ENCODE measurements at places on chromosomes 12 and 14.
A peak's percentile ranks its signal among the peaks of the same experiment; 100 is the strongest.

DNA sequence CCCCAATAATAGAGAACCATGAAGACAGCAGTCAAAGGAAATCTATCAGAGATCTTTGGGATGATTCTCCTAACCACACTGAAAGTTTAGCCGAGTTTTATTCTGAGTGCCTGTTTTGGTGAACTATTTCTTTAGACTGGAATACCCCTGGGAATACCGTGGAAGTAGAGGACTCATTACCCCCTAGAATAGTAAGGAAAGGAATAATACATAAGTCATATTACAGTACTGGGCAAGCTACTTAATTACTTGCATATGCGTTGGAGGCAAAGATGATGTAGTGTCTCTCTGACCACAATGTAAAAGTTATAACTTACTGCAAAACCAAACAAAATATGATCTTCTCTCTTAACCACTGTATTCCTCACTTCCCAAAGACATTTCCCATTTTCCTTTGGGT lies 25.5 kb downstream of the ZC2HC1C start:
- no peak for DNase-seq

DNA sequence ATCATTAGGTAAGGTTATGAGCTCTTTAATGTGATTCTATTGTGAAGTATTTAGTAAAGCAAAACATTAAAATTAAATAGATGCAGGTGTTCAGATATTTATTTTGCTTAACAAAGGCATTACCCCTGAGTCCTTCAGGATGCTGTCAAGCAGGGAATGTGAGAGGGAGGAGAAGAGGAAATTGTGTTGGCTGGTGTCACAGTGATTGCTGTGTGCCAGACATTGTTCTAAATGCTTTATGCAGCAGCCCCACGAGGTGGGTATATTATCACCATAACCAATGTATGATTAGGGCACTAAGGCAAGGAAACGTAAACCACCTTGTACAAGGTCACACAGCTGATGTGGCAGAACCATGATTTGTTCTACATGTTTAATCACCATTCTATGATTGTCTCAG lies 80.1 kb downstream of the STAB2 start:
- no peak for DNase-seq

DNA sequence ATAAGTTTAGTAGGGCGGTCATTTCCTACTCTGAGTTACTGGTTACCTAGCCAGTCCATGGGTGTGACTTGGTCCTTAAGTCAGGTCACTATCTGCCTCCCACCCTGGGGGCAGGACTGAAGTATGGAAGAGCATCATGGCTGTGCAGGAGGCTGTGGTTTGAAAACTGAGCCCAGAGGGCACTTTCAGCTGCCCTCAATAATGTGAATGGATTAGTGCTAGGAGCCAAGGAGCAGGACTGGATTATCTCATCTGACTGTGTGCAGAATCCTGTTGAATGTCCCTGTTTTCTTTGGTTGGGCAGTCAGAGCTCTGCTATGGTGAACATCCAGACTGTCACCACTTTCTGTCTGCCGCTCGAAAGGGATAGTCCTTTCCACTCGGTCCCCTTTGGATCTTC lies 1.6 kb downstream of the ATXN7L3B start:
- DNase-seq = no peak

GRCh38 chr12:89208661-89209096 lies 143.6 kb downstream of the DUSP6 start:
- DNase-seq = no peak

DNA sequence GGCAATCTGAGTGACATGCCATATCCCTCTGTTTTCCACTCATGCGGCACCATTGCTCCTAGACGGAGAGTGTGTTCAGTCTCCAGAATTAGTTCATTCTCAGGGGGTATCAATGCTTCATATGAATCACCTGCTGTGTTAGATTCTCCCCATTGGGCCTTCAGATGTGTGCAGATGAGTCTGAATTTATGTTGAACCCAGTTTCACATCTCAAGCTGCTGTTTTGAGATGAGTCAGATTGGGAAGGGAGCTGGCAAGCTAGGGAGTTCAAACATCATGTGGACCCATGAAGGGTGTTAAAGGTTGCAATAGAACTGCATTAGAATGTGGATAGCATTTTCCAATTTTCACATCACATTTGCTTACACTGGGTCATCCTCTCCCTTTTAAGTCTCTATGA lies 46.9 kb upstream of the KCNA1 start:
- no peak for DNase-seq

- no peak for DNase-seq
Measured at GRCh38 chr12:69533844-69534243, 51.4 kb upstream of the CCT2 start.

- DNase-seq = no peak
Measured at GRCh38 chr12:94057262-94058151, 90.9 kb upstream of the PLXNC1 start.

DNA sequence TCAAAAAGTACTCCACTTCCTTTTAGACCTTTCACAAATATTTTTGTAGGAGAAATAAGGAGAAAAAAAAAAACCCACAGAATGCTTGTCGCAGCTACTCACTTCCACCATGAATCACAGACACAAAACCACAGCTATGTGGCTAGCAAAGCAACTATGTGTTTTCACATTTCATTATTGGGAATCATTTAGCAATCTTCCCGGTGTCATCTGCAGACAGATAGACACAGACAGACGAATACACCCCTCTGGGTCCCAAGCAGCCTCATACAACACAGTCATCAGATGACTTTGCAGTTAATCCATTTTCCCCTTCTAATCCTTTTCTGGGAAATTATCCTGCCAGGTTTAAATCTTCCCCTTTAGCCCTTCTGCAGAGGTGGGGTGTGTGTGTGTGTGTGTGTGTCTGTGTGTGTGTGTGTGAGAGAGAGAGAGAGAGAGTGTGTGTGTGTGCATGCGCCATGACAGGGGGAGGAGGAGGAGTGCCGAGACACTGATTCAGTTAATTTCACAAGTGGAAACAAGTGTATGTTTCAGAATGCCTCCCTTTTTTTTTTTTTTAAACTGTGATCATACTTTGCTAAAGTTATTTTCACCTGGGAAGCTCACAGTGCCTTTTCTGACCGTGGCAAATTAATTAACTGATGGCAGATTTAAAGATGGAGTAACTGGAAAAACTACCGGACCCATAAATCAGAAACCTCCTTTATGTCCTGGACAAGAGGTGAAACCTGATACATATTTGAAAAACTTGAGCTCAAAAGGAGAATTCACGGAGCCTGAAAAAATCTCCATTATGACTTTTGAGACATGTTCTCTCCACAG lies 39.9 kb downstream of the LTBP2 start:
- no peak for DNase-seq

DNA sequence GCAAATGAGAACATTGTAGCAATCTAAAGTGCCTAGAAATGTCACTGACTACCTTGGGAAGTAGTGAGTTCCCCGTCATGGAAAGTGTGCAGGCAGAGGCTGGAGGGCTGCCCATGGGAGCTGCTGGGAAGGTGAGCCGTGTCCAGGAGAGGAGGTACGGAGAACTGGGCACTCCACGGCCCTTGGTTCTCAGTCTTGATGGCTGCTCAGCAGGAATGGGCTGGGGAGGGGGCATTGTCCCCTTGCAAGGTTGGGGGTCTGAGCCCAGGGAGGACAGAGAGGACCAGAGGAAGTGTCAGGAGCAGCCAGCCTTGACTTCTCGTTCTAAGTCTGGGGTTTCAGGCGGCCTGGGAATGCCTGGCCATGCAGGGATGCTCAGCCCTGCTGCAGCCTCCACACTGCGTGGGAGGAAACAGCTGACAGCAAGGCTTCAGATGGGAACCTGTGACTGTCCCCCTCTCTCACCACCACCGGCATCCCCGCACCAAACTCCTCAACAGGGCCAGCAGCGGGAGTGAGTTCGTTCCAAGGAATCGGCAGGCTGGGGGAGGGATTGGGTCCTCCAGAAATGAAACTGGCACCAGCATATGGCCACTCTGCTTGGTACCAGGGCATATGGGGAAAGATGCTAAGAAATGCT lies 140.2 kb downstream of the BCL11B start:
- no peak for DNase-seq

DNA sequence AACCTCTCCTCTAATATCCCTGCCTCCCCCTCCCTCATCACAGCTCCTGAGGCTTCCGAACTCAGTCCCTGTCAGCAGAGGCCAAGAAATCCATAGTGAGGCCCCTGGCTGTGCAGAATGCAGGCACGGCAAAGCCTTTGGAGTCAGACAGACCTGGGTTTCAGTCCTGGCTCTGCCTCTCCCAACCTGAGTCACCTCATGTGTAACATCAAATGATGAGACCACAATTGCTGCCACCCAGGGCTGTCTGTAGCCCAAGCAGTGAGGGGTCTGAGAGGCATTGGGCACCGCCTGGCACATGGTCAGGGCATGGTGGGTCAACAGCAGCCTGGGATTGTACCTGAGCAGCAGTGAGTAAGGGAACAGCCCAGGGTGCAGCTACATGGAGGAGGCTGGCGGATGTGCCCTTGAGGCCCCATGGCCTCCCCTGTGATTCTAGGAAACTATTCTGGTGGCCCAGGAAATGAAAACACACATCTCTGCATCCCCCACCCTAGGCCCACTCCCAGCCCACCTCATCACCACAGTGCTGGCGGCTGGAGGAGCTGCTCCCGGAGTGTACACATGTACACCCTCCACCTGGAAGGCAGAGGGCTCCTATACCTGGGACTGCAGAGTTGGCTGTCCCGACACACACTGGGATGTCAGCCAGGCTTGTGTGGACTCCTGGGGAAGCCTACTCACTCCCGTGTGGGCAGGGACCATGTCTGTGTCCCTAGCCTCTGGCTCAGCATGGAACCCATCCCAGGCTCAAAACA lies 7.7 kb downstream of the ANKRD33 start:
- no peak for DNase-seq

GRCh38 chr12:5059358-5059757 lies 15.7 kb downstream of the KCNA5 start:
- DNase-seq = no peak

GRCh38 chr14:72613975-72614319 lies 280.0 kb downstream of the DPF3 start:
- no peak for DNase-seq

- no peak for DNase-seq
Measured at GRCh38 chr12:4859478-4860210, 50.1 kb upstream of the KCNA1 start.

DNA sequence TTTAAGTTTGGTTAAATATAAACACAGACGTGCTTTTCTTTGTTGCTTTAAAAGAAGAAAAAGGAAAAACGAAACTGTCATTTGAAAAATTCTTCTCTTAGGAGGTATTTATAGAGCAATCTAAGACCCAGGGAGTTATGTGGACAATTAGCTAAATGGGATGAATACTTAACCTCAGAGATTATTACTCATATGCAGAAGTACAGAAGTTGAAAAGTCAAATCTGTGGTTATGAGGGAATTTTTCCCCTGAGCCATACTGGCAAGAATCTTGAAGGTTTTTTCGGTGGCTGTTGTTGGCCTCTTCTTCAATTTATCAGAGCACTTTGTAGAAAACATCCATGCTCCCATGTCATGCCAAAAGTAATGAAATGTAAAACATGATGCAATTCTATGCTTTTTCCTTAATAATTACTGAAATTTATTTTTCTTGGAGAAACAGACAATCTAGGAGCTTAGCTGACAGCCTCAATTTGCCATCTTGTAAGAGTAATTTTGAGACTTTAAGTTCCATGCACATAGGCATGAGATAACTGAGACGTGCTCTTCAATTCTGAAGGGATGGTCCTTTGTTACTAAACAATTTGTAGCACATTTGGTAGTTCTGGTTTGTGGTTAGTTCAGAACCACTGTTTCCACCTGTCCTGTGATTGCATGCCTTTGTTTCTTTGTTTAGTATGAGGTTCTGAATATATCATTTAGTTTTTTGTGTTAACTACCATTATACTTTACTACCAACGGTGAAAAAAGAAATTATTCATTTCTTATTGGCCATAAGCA lies 126.6 kb downstream of the BCAT1 start:
- no peak for DNase-seq

- DNase-seq = no peak
Measured at GRCh38 chr14:21016413-21017190, 8.3 kb downstream of the NDRG2 start.

- DNase-seq = no peak
Measured at GRCh38 chr14:44300916-44301315, 206.2 kb downstream of the FSCB start.

GRCh38 chr14:98334186-98334585 lies 937.8 kb downstream of the BCL11B start:
- peak; percentile 19 for DNase-seq

DNA sequence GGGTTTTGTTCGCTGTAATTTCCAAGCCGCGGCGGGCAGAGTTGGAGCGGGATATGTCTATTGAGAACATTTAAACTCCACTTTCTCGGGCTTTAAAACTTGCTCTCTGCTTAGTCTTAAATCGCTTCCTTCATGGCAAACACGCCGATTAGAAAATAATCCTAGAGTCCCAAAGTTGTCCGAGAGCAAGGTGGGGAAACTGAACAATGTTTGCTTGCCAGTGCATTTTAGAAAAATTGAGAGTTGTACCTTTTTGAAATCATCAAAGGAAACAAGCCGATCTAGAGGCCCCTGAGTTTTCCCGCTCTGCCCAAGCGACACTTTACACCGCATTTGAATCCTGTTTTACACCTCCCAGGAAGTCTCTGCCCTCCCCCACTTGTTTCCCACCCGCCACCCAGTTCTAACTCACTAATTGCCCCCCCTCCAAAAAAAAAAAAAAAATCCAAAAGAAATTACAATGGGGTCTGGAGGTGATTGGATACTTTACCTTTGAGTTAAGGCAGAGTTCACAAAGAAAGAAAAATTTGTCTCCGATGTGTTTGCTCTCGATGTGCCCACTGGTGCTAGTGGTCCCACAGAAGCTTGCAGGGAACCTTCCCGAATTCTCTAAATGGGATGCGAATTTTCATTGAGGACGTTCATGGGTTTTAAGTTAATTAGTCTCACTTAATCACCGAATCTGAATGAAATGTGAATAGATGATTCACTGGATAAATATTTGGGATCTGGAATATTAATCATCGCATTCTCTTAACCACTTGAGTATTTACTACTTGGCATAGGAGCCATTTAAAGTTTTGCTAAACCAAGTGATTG lies 2.3 kb downstream of the HMGA2 start:
- DNase-seq = no peak

DNA sequence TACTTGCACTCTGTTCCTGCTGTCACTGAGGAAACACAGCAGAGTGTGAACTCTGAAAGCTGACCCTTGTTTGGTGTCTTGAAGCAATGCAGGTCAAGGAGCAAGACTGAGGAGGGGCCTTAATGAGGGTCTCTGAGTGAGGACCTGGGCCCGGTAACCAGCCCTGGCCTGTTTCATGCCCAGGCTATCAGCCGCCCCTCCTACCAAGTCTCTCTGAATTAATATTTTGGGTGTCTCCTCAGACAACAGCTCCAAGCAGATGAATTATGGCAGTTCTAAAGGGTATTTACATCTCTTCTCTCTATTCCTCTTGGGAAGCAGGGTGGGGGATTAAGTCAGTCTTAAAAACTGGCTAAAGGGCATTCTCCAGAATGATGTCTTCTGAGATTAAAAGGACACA lies 394.5 kb downstream of the ZFP36L1 start:
- no peak for DNase-seq

- DNase-seq = no peak
Measured at GRCh38 chr12:50627491-50627890, 122.7 kb downstream of the DIP2B start.

All from femur (tissue), 1 donor.